ENCODE measurements at places on chromosomes 4 and X.
A peak's percentile ranks its signal among the peaks of the same experiment; 100 is the strongest.

DNA sequence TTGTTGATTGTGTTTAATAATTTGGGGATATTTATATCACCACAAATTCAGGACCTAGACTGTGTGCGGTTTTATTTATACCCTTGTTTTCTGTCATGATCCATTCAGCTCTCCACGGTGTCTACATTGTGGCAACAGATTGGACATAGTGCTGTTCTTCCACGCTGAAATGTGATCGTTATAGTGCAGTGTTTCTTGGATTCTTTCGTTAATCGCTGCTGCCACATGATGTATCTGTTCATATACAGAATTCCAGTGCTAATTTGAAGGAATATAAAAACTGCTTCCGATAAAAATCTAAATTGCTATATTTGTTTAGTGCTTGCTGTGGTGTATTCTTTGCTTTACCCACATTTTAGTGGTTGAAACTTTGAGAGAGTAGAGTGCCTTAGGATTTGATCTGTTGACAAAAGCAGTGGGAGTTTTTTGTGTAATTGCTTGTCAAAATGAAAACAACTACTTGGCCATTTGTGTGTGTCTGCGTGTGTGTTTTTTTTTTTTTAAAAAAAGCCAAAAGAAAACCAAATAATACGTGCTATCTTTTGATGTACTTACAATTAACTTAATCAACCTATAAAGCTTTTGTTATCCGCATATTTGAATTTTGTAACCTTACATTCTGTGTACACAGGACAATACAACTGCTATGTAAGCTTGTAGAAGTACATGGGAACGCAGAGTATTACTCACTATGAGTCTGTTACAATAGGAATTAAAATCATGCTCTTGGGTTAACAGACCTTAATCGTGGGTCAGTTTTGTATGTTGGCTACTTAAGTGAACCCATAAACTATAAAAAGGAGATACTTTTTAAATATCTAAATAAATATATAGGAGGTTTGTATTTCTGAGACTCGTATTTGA lies 353.3 kb downstream of the ARHGAP24 start:
- no peak for DNase-seq

DNA sequence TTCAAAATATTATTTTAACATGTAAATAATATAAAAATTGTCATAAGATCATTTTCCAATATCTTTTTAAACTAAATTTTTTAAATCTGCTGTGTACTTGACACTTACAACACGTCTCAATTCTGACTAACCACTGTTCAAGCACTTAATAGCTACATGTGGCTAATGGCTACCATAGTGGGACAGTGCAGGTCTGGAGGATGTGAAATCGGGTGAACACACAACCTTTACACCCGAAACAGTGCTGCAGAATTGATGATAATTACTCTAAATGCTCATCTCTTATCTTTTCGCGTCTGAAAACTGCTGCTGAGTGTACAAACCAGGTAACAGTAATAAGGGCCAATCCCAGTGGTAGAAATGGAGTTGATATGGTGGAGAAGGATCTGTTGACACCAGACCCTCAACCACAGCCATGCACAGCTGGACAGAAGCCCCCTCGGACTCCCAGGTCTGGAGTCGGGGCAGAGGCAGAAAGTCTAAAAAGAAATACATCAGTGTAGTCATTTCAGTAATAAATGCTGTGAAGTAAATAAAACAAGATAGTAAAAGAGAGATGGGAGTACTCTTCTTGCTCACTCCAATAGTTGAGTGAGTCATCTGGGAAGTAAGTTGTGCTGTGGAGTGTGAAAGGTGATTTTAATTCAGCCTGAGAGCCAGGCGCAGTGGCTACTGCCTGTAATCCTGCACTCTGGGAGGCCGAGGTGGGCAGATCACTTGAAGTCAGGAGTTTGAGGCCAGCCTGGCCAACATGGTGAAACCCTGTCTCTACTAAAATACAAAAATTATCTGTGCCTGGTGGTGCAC lies 150.0 kb downstream of the CBR4 start:
- DNase-seq, result no peak

GRCh38 chr4:114265342-114265741 lies 285.9 kb upstream of the ARSJ start:
- DNase-seq, result no peak

GRCh38 chr4:185513489-185514181 lies 21.7 kb downstream of the PDLIM3 start:
- peak; percentile 47 for DNase-seq

- DNase-seq, result peak; percentile 22
Observed at GRCh38 chrX:56462389-56462788, 101.0 kb upstream of the UBQLN2 start.

DNA sequence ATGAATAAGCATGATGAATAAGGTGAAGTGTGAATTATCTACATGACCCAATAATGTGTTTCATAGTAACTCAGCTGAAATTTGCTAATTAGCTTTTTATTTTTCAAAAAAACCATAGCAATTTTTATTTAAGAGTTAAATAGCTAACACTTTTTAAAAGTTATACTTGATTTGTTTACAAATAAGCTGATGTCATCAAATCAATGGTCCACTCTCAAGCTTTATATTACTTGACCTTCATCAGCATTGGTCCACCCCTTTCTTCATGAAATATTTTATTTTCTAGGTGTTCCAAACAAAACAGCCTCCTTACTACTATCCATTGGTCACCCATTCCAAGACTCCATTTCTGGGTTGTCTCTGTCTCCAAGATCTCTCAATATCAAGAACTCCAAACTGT lies 649.0 kb upstream of the TENM3 start:
- DNase-seq, result no peak

- no peak for DNase-seq
Observed at GRCh38 chr4:38889143-38889542, 21.5 kb downstream of the FAM114A1 start.

DNA sequence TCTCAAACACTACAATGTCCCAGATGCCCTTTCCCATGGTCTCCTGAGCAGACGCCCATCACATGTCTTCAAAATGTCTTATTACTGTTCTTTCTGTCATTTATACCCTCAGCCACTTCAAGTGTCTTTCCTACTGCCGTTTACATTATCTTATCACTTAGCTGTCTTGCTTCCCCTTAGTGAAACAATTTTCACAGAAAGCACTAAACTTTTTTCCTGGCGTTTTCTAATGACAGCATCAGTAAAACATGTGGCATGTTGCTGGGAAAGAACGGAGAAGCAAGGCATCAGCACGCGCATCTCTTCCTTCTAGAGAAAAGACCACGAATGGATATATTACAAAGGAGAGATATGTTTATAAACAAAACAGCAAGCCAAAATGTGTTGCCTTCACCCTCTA lies 189.7 kb upstream of the SLIT2 start:
- DNase-seq, result no peak

GRCh38 chr4:33162122-33162521 lies 2442.0 kb downstream of the PCDH7 start:
- DNase-seq, result no peak

- DNase-seq, result peak; percentile 98
Observed at GRCh38 chr4:52712251-52713130, 38.7 kb downstream of the ERVMER34-1 start.

- no peak for DNase-seq
Observed at GRCh38 chrX:80306007-80306406, 114.2 kb upstream of the TENT5D start.

- DNase-seq, result peak; percentile 48
Observed at GRCh38 chrX:85084770-85085393, 81.2 kb downstream of the APOOL start.

GRCh38 chrX:70174754-70175153 lies 2.5 kb upstream of the DGAT2L6 start:
- DNase-seq, result no peak

- peak; percentile 20 for DNase-seq
Observed at GRCh38 chr4:27084685-27085361, 224.2 kb downstream of the STIM2 start.

GRCh38 chrX:40081679-40082068 lies 16.1 kb downstream of the BCOR start:
- DNase-seq, result no peak

GRCh38 chr4:123624959-123625358 lies 228.4 kb downstream of the SPRY1 start:
- no peak for DNase-seq

- DNase-seq, result no peak
Observed at GRCh38 chr4:185995665-185996064, 73.3 kb upstream of the TLR3 start.

DNA sequence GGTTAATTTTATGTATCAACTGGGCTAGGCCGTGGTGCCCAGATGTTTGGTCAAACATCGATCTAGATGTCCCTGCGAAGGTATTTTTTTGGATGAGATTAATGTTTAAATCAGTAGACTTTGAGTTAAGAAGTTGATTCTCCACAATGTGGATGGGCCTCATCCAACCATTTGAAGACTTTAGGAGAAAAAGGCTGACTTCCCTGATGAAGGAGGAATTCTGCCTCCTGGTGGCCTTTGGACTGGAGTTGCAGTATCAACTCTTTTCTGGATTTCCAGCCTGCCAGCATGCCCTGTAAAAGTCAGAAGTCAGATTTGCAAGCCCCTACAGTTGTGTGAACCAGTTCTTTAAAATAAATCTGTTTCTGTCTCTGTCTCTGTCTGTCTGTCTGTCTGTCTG lies 91.4 kb downstream of the STK32B start:
- peak; percentile 69 for DNase-seq

DNA sequence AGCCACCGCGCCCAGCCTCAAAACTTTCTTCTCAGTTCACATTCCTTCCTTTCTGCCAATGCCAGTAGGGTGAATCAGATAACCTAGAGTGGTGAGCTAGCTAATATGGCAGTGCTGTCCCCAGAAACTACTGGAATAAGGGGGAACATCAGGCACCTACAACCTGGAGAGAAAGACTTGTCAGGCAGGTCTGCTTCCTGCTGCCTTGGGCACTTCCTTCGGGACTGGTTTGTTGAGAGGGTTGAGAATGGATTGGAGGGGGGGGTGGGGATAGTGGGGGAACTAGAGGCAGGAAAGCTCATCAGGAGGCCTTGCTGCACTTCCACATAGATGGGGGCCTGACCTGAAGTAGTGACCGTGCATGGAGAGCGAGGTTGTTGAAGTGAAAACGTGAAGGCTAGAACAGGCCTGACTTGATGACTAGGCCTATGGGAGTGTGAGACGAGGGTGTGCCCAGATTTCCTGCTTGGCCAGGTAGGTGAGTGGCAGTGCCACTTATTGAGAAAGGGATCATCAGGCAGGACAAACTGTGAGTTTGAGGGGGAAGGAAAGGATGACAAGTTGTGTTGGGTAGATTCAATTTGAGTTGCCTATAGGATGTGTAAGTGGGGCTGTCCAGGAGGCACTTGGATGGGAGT lies 33.4 kb downstream of the SLC25A5 start:
- DNase-seq, result no peak

GRCh38 chr4:95627024-95627605 lies 78.3 kb upstream of the UNC5C start:
- DNase-seq, result no peak

DNA sequence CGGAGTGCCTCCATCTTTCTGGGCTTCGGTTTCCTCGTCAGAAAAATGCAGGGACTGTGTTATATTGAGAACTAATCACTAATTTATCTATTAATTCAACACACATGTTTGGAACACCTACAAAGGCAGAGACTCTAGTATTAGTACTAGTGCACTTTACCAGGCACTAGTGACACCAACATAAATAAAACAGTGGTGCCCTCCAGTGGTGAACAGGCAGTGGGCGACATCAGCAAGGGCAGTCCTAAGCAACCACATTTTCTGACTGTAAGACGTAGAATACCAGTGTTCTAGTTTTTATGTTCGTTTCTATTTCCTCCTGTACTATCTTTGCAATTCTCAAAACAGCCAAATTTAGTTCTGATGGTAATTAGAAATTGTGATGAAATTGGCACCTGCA lies 69.1 kb upstream of the UCP1 start:
- peak; percentile 79 for DNase-seq

GRCh38 chr4:28842271-28842670 lies 1877.9 kb upstream of the PCDH7 start:
- DNase-seq, result no peak

- no peak for DNase-seq
Observed at GRCh38 chrX:47885501-47885900, 48.8 kb downstream of the ZNF81 start.

GRCh38 chr4:1008840-1009541 lies 2.4 kb upstream of the FGFRL1 start:
- DNase-seq, result peak; percentile 35

DNA sequence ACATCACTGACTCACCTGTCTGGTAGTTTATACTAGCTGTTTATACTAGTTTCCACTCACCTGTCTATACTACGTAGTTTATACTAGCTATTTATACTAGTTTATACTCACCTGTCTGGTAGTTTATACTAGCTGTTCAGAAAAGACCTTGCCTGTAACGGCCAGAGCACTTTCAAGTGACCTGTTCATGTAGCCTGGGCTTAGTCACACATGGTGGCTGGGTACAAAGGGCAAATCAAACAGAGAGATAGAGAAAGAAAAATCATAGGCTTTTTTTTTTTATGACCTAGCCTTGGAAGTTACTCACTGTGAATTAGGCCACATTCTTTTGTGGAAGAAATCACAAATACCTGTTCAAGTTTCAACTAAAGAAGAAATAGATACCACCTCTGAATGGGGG lies 30.7 kb upstream of the SPANXN4 start:
- DNase-seq, result no peak

- DNase-seq, result no peak
Observed at GRCh38 chrX:45505214-45505613, 304.5 kb upstream of the DIPK2B start.

DNA sequence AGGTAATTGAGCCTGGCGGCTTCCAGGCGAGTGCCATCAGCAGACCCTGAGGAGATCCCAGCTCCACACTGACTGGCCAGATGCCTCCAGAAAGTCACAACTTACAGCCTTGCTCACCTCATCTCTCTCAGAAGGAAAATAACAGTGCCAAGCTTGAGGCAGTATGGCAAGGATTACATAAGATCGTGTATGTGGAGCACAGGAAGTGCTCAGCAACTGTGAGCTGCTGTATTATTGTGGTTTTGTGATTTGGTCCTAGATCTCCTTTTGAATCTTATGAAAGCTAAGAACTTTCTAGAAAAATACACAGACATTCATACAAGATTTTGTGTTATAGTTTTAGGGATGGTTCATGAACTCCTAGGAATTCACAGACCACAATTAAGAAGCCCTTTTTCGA lies 14.0 kb downstream of the RASL11B start:
- no peak for DNase-seq

DNA sequence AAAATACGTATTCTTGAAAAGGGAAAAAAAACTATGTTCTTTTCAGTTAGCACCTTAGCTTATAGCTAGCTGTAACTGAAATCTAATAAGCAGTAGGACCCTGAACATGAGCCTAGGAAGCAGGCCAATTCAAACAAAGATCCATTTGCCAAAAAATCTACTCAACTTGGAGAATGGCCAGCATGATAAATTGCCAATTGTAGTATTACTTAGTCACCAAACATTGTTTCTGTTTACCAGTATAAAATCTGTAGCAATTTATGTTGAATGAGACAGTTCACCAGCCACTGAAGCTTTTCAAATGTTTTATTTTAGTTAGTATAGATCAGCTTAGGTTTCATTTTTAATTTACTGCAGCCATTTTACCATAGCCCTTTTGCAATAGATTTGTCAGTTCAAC lies 323.6 kb upstream of the DIPK2B start:
- no peak for DNase-seq

DNA sequence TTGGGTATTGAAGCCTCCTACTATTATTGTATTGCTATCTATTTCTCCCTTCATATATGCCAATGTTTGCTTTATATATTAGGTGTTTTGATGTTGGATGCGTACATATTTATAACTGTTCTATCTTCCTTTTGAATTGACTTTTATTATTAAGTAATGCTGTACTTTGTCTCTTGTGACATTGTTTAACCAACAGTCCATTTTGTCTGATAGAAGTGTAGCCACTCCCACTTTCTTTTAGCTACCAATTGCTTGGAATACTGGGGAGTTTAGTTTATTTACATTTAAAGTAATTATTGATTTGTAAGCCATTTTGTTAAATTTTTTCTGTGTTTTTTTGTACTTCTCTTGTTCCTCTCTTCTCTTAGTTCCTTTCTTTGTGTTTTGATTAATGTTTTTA lies 195.9 kb downstream of the GC start:
- no peak for DNase-seq

All from hematopoietic multipotent progenitor cell treated with erythropoietin and hydrocortisone succinate and interleukin-3 and kit ligand, for 6 days (in vitro differentiated cells).